ENCODE measurements at places on chromosomes 1 and 21.

DNA sequence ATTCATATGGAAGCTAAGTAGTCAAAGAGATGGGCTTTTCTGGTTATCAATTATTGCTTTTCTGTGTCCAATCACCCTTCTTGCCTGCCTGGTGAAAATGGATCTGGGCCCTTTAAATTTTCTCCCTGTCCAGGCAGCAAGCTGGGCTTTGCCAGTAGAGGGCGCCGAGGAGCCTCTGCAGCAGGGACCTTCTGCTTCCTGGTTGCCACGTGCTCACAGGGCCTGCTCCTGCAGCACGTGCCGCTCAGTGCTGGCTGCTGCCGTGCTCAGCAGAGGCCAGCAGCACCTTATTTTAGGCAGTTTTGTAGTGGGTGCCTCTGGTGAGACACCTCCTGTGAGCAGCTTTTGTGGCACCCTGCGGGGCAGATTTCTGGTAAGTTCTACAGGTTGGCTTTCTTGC is 4.0 kb downstream of the ACTL8 start:
- DNase-seq = no peak

DNA sequence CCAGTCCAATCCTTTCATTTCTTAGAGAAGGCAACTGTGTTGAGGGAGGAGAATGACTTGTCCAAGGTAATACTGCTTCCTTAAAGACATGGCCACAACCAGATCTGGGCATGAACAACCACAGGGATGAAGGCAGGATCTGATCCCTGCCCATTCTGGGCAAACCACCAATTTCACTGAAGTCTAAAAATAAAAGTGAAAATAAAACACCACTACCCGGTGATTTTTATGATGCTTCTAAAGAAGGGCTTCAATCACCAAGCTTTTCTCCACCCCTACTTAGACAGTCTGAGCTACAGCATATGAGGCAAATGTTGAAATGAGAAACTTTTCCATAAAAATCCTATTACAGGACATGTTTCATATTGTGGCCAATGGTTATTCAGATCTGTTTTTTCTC is 133.0 kb downstream of the PTPN14 start:
- DNase-seq = no peak

GRCh38 chr1:53400761-53401674 is 58.2 kb upstream of the DMRTB1 start:
- no peak for DNase-seq

DNA sequence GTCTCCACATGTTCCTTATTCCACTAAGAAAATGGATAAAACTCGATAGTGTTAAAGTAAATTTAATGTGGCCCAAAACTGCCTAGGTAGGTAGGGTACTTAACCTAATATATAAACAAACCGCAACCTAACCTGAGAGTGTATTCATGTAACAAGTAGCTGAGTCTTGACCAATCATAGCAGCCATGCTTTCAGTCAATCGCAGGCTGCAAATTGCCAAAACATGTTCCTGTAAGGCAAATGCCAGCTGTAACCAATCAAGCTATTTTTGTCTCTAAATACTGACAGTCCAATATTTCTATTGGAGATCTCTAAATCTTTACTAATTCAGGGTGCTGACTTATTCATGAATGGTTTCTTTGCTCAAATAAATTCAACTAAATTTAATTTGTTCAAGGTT is 3.1 kb upstream of the HMGCS2 start:
- DNase-seq = no peak

GRCh38 chr1:202836623-202837403 is 26.1 kb downstream of the PCAT6 start:
- no peak for DNase-seq

DNA sequence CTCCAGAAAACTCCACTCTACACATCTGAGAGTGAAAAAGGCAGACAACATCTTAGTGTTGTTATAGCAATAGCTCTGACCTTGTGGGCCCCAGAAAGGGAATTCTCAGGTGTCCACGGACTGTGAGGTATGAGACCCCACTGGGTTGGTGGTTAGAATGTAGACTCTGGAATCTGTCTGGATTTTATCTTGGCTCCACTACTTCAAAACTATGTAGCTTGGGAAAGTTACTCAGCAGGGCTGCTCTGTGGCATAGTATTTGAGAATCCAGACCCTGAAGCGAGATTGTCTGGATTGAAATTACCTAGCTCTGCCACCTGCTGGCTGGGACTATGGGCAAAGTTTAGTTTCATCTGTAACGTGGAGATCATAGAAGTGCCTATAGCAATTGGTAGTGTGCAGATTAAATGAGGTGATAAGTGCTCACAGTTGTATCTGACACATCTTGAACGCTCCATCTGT is 25.8 kb downstream of the PRDM2 start:
- DNase-seq = peak; percentile 8

DNA sequence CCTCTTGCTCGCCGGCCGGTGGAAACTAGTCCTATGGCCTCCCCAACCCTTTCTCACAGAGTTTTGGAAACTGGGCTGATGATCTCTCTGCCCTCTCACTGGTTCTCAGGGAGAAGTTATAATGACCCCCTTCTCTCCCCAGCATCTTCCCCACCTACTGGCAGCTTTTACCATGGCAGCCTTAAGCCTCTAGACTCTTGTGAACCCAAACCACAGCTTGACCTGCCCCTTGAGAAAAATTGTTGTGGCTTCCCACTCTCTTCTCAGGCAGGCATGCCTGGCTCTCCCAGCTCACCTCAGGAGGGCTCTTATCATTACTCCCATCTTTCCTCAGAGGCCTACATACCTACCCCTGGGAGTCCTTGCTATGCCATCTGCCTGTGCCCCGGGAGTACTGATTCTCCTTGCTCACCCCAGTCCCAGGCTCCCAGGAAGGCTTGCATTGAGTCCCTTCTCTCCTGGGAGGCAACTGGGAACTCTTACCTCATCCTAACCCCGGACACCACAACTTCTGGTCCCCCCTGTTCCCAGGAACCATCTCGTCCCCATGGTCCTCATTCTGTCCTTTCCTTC is 1.6 kb downstream of the NSUN4 start:
- no peak for DNase-seq

DNA sequence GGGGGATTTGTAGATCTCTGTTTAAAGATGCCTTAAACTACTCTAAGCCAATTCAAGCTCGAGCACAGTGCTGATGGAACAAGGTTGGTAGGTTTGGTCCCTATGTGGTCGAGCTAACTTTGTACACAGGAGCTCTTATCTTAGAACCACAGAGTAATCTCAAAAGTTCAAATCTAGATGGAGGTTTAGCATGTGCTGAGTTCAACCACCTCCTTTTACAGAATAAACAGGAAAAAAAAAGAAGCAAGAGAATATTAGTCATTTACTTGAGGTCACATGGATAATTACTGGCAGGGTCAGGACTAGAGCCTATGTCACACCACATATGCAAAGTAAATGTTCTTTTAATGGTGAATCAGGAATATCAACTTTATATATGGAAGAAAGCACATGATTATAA is 86.2 kb downstream of the DTL start:
- no peak for DNase-seq

- DNase-seq = no peak
Measured at GRCh38 chr1:202069662-202070061, 53.1 kb upstream of the GPR37L1 start.

GRCh38 chr1:54804471-54805132 is 3.5 kb upstream of the TTC22 start:
- DNase-seq = no peak

DNA sequence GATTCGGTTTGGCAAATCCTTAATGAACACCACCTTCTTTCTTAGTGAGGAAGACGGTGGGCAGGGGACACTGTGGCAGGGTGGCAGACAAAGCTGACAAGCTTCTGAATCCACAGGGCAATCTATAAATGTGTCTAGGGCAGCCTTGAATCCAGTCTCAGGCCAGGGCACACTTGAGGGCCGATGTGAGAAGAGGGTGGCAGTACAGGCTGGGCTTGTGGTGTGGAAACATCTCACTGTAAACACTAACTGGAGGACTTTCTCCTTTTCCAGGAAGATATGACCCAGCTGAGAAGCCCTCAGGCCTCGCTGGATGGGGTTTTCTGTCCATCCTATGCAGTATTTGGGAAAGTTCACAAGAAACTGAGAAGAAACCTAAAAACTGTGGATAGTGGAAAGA is 46.5 kb downstream of the PKP1 start:
- no peak for DNase-seq

DNA sequence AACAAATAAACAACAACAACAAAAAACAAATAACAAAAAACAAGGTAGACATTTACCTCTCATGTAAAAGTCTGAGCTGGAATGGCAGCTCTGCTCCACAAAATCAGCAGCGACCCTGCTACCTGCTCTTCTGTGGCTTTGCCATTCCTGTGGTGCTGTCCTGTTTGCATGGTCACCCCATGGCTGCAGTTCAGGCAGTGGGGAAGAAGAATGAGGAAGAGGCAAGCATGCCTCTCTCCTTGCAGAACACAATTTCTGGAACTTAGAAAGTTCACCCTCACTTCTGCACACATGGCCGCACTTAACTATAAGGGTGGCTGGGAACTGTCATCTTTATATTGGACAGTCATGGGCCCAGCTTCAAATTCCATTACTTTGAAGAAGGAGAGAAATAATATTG is 84.8 kb upstream of the GNG12 start:
- DNase-seq = no peak

DNA sequence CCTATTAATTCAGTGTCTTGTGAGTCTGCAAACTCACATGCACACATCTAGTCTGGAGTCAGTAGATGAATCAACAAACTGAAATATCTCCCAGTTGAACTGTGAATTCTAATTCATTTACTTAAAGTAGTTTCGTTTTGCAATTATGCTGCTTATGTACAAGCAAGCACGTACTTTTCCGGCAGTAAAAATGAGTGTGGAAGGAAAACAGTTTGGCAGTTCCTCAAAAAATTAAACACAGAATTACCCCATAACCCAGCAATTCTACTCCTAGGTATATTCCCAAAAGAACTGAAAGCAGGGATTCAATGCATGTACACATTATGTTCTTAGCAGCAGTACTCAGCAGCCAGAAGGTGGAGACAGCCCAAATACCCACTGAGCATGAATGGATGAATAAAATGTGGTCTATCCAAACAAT is 49.3 kb downstream of the GNB1 start:
- no peak for DNase-seq

DNA sequence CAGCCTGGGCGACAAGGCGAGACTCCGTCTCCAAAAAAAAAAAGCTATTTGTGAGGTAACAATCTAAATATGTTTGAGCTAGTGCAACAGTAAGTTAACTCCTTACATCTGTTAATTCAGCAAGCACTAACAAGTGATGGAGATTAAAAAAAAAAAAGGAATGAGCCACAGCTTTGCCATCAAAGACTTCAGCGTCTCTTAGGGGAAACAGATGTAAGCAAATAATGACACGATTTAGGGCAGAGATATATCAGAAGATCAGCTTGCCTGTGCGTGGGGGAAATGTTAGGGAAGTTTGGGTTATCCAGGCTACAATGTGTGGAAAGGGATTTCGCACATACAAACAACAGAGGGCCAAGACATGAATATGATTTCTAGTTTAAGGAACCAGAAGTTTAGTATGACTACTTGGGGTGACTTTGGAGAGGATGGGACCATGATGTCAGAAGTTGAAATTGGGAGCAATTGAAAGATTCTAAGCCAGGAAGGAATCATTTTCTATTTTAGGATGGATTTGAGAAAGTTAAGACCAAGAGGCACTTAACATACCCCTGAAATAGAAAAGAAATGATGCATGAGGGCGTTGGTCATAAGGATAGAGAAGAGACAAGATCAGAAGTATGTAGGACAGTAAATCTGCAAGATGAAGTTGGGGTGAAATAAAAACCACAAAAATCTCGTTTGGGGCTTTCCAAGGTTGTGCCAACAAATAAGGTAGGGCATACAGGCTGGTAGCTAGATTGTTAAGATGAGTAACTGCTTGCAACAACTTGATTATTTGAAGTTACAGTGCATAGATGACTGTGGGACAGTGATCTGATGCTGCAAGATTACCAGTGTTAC is 2.4 kb upstream of the BRWD1 start:
- no peak for DNase-seq

DNA sequence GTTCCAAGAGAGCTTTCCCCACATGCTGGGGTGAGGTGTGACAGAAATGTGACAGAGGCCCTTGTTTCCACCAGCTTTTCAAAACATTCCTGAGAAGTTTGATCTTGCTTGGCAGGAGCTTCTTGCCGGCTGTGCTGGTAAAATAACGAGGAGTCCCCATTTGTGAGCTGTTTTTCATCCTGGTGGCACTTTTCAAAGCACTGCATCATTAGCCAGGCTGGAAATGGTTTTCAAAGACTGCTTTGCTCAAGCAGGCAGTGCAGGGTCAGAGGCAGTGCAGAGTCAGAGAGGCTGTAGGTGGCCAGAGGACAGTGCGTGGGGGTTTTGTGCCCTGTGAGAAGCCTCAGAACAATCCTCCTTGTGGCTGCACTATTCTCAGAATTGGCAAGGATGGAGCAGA is 75.8 kb upstream of the KCNA3 start:
- DNase-seq = no peak

DNA sequence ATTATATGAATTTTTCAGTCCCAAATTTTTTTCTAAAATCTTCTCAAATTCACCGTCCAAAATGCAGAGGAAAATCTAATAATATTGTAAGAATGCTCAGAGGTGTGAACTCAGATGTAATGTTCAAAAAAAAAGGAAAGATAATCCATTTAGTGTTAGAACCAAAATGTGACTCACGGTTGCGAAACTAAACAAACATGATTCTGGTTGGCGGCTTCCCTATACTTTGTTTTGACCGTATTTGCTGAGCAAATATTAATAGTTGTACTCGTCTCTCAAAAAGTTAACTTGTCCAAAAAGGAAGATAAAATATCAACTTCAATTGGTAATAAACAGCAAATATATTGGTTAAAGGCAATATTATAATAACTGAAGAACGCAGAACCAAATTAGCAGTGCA is 34.4 kb downstream of the ZSWIM5 start:
- DNase-seq = peak; percentile 40

- no peak for DNase-seq
Measured at GRCh38 chr1:179952186-179952585, 2.4 kb upstream of the CEP350 start.

- DNase-seq = no peak
Measured at GRCh38 chr1:192954705-192955265, 104.4 kb downstream of the UCHL5 start.

- DNase-seq = no peak
Measured at GRCh38 chr1:62054188-62054587, 140.5 kb upstream of the L1TD1 start.

DNA sequence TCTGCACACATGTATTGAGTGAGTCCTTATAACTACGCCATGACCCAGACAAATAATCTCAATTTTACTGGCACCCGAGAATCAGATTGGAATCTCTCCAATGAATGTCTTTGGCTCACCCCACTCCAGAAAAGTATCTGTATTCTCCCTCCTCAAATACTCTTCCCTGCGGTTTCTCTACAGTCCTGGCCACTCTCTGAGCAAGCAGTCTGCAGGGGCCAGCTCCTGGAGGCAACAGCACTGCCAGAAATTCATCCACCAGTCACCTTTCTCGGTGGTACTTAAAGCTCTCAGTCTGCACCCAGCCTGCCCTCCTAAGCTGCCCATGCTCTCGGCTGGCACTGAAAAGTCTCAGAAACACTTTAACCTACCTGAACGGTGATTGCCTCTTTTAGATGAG is 16.1 kb upstream of the LYST start:
- DNase-seq = no peak

DNA sequence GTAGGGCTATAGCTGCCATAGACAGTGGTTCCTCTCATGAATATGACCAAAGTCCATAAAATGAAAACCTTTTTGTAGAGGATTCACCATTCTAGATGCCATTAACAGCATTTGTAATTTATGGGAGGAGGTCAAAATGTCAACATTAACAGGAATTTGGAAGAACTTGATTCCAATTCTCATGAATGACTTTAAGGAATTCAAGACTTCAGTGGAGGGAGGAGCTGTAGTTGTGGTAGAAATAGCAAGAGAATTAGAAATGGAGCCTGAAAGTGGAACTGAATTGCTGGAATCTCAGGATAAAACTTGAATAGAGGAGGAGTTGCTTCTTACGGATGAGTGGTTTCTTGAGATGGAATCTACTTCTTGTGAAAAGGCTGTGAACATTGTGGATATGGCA is 65.4 kb upstream of the ESRRG start:
- no peak for DNase-seq
